Nucleus accumbens (tissue), 56 donors: ENCODE measurements at places on chromosomes 5 and 9.

GRCh38 chr5:169789417-169789940, 152.4 kb downstream of the DOCK2 start:
- no peak for DNase-seq

- no peak for DNase-seq
Measured at GRCh38 chr5:143152445-143152844, 251.0 kb downstream of the NR3C1 start.

- DNase-seq = no peak
Measured at GRCh38 chr5:129747572-129748407, at the start of gene MINAR2. Gene MINAR2 (plus strand): TSS chr5:129748094. CDS start chr5:129748191, 97 bp downstream.

DNA sequence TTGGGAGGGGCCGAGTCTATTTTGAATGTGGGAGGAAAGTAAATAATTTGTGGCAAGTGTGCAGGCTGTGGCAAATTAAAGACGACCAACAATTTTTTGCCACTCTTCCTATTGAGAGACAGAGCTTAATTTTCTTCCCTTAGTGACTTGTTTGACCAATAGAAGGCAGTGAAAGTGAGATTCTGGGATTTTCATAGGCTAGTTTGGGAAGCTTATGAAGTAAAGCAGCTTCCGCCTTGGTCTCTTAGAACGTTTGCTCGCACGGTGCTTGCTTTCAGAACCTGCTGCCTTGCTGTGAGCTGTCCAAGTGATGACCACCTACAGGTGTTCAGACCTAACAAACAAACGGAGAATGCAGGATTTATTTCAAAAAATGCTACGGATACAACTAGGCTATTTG, 6.7 kb upstream of the OR1N2 start:
- no peak for DNase-seq

DNA sequence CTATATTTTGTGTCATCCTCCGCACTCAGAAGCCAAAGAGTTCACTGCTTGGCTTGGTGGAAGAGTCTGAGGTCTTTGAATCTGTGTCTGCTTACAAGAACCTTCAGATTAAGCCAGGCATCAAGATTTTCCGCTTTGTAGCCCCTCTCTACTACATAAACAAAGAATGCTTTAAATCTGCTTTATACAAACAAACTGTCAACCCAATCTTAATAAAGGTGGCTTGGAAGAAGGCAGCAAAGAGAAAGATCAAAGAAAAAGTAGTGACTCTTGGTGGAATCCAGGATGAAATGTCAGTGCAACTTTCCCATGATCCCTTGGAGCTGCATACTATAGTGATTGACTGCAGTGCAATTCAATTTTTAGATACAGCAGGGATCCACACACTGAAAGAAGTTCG, 19.2 kb downstream of the TIGD6 start:
- DNase-seq = no peak

DNA sequence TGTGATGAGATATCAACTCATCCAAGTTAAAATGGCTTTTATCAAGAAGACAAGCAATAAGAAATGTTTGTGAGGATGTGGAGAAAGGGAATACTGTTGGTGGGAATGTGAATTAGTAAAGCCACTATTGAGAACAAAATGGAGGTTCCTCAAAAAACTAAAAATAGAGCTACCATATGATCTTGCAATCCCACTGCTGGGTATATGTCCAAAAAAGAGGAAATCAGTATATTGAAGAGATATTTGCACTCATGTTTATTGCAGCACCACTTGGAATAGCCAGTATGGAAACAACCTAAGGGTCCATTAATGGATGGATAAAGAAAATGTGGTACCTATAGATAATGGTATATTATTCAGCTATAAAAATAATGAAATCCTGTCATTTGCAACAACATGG, 25.1 kb downstream of the PPIP5K2 start:
- DNase-seq = no peak

DNA sequence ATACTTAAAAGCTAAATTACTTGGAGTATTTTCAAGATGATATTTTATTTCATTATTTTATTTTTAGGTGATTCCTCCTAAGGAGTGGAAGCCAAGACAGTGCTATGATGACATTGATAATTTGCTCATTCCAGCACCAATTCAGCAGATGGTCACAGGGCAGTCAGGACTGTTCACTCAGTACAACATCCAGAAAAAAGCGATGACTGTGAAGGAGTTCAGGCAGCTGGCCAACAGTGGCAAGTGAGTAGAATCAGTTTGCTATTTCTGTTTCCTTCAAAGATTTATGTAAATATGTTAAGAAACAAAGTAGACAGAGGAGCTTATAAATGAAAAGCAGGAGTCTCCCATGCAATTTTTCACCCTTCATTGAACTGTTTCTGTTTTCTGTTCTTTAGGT, 47.8 kb downstream of the KDM4C start:
- peak; percentile 11 for DNase-seq

- DNase-seq = no peak
Measured at GRCh38 chr5:125521289-125521688, 774.9 kb upstream of the ZNF608 start.

DNA sequence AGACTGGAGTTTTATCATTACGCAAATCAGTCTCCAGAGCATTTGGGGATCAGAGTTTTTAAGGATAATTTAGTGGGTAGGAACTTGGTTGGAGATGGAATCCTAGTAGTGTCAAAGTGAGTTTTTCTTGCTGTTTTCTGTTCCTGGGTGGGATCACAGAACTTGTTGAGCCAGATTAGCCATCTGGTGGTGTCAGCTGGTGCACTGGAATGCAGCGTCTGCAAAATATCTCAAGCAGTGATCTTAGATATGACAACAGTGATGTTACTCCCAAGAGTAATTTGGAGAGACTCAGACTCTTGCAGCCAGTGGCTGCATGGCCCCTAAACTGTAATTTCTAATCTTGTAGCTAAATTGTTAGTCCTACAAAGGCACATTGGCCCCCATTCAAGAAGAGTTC, 1257.8 kb downstream of the MAT2B start:
- no peak for DNase-seq

DNA sequence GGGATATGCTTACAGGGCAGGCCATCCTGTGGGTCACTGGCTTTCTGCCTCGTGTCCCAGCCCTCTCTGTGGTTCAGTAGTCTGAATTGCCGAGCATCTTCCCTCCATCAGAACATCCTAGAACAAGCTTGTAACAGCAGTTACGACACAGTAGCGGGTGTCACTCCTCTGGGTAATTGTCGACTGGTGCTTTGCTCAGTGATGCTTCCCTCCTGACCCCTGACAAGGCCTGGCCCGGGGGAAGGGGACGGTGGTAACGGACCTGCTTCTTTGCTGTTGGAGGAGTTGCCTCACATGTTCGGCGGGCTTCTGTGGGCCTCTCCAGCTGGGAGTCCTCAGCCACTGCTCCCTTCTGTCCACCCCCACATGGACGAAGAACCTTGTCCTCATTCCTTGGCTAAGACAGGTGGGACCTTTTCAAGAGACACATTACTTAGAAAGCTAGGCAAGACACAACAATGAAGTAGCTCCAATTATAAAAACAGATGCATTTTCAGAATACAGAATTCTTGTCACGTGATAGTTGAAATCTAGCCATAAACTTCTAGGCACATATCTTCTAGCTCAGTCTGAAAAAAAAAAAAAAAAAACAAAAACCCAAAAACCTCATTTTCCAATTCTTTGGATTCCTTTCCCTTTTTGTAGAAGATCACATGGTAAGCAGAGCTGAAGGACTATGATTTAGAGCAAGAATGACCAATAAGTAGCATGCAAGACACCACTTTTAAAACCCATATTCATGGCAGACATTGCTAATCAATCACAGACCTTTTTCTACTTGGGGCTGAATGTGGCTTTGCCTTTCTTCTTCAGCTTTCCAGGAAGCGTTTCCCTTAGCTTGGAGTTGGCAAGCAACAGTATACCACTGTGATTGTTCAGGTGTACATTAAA, 25.0 kb downstream of the HMCN2 start:
- DNase-seq = no peak

DNA sequence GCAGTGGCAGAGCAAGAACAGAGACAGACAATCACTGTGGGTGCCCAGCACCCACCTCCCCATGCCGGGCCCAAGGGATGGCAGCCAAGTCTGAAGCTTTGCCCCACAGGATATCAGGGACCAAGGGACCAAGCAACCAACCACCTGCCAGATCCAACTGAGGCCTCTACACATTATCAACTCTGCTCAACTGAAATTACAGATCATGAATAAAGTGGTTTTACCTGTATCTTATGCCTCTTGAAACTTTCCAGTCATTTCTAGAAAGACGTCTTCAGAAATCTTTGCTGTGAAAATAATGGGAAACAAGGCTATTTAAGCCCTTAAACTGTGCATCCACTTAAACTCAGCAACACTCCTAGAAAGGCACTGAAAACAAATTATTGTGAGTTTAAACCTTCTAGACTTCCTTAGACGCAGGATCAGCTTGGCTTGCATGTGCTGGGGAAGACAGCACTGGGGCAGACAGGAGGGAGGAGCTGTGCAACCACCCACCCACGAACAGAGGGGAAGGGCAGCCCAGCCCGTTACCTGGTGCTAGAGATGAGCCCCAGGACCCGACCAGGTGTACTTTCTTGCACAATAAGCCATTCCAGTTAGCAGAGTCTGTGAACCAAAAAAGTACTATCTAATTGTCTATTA, 80.0 kb downstream of the SEMA4D start:
- DNase-seq = no peak

- no peak for DNase-seq
Measured at GRCh38 chr9:82475584-82476301, 487.2 kb downstream of the SPATA31D1 start.

DNA sequence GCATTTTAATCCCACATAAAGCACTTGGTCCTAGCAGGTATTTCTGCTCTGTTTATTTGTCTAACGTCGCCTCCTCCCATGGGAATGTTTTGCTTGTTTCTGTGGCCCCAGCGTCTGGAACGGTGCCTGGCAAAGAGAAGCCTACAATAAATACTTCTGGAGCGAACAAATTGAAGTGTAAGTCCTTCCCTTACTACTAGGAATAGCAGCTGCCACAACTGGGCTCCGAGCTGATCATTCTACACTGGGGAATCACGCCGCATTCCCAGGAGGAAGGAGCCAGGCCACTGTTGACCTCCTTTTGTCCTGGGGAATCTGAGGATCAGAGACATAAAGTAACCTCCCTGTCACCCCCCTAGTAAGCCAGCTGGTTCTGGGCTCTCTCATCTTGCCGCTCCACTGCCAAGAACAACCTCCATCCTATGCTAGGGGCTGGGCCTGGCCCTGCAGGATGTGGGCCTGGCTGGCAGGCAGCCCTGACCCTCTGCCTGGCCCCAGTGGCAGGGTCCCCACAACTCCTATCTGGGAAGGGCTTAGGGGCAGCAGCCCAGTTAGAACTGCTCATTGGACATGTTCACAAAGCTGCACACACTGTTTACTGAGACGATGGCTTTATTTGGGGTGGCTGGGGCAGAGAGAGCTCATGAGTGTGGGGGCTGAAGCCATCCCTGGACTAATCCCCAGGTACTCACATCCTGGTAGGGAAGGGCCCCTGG, 82.8 kb downstream of the GTF3C4 start:
- DNase-seq = no peak

DNA sequence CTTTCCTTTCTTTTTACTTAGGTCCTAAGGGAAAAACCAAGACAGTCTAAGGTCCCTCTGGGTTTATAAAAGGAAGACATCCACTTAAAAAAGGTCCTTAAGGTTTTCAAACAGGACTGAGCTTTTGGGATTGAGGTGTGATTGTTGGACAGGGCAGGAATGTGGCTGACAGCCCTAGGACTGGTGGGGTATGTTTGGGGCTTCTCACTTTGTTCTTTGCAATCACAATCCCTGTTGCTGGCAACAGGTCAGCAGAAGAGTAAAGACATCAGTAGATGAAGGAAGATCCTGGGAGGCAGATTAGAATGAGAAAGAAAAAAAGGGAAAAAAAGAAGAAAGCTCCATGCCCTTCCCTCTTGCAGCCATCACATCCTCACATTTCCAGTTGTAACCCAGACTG, 101.4 kb upstream of the TARS1 start:
- no peak for DNase-seq

- no peak for DNase-seq
Measured at GRCh38 chr5:170362102-170362501, 27.1 kb downstream of the KCNMB1 start.

GRCh38 chr5:160341309-160341870, 29.0 kb upstream of the CCNJL start:
- no peak for DNase-seq
